ENCODE measurements at places on chromosomes 2 and 18.

DNA sequence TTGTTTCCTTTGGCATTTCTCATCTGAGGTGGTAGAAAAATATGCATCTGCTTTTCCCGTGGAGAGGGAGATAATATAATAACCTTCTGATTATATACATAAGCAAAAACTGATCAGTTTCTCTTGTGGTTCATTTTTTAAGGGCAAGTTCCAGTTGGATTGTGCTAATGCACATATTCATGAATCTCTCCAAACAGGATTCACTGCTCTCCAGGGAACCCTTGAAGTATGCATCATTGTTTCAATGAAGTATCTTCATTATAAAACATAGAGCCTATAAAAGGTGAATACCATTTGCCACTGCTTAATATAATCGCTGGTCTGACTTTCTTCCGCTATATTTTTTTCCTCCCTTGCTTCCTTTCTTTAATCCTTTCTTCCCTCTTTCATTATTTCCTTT is 384.7 kb downstream of the FIGN start:
- no peak for DNase-seq

DNA sequence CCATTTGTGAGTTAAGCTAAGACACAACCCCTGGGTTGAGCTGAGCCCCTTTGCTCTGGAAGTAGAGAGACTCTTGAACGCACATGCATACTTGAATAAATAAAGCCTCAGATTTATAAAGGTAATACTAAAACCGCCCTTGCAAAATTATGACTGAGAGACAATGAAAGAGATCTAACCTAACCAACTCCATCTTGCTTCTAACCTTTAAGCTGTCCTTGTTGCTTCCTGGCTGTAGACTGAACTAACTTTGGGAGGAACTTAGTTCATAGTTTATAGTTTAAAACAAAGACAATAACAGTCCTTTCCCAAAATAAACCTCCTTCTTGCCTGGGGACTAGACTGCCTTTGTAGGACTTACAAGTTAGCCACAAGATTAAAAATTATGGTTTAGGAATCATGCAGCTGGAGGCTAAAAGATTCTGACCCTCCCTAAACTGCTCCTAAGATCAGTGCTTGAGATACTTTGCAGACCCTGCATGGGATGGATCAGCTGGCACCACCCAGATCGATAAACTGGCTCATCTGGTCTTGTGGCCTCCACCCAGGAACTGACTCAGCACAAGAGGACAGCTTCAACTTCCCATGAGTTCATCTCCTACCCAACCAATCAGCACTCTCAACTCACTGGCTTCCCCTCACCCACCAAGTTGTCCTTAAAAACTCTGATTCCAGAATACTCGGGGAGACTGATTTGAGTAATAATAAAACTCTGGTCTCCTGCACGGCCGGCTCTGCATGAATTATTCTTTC is 240.2 kb upstream of the SLC14A2 start:
- DNase-seq: no peak

- no peak for DNase-seq
These were observed 290.7 kb upstream of the SLC14A2 start for GRCh38 chr18:45324495-45325113.

GRCh38 chr2:197497326-197497725 is 2.3 kb downstream of the HSPD1 start:
- no peak for DNase-seq

DNA sequence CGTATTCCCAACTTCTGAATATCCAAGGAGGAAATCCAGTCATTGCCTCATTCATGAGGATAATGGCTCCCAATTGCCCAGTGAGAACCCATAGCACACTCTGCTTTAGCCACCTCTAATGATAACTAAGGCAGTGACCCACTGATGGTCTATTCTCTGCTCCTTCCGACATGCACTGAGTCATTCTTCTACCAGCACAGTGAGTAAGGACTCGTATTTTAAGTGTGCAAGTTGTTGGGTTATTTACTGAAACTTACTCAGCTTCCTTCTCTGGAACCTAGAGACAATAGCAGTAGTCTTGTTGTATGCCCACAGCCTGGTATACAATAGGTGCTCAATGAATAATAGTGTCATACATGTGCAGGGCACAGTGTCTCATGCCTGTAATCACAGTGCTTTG is 81.1 kb upstream of the ZNF397 start:
- DNase-seq: no peak

GRCh38 chr2:142502402-142502801 is 371.6 kb upstream of the LRP1B start:
- no peak for DNase-seq

DNA sequence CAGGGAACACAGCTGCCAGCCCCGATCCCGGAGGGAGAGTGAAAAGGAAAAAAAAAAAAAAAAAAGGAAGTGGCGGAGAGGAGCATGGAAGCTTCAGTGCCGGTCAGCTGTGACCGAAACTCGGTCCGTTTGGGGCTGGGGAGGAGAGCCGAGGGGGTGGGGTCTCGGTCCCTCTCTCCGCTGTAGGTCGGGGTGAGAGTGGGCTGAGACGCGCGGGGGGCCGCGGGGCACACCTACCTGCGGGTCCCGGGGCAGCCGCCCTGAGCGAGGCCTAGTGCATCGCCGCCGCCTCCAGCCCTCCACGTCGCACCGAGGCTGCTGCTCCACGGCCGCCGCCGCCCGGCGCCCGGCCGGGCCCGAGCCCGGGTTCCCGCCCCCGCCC is 536 bp downstream of the VPS54 start:
- DNase-seq: no peak

- no peak for DNase-seq
These were observed 45.0 kb downstream of the NEMP2 start for GRCh38 chr2:190489475-190489874.

DNA sequence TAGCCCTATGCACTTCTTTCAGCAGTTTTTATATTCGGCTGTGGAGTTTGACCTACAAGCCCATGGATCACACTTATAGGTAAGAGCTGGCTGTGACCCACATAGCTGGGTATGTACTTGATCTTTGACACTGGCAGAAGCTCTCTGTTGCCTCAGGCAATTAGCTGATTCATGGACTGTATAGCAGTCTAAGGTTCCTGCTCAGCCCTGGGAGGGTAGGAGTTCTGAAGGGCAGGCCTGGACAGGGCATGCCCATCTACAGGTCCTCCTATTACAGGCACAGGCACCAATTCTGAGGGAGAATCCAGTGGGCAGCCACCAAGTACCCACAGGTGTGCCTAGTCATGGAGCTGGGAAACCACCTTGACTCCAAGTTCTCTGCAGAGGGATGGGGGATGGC is 301.8 kb upstream of the GALNT5 start:
- DNase-seq: no peak

All from SK-N-SH (cell line).